Peyer's patch (tissue), 4 donors: ENCODE measurements at places on chromosomes 7 and 10. TPM values are rescaled to one million over a fixed set of nuclear protein-coding genes. Genes with fewer than 3 reads are reported as not detected.

SOSTDC1 gene
- total RNA-seq = 5.8 TPM

TPK1 gene
- 19.7 TPM for total RNA-seq

SAP25 gene
- total RNA-seq = 18.2 TPM

CCDC186 gene
- total RNA-seq = 44.6 TPM

AGBL3 gene
- total RNA-seq = 5.0 TPM

RHOBTB1 gene
- total RNA-seq = 13.5 TPM

WEE2 gene
- total RNA-seq = not detected

GJD4 gene
- not detected for total RNA-seq

GRCh38 chr10:70965566-70965965 lies 77.2 kb upstream of the PCBD1 start:
- DNase-seq = no peak

GRCh38 chr7:18347170-18347569 lies 148.4 kb upstream of the HDAC9 start:
- DNase-seq = no peak

DNA sequence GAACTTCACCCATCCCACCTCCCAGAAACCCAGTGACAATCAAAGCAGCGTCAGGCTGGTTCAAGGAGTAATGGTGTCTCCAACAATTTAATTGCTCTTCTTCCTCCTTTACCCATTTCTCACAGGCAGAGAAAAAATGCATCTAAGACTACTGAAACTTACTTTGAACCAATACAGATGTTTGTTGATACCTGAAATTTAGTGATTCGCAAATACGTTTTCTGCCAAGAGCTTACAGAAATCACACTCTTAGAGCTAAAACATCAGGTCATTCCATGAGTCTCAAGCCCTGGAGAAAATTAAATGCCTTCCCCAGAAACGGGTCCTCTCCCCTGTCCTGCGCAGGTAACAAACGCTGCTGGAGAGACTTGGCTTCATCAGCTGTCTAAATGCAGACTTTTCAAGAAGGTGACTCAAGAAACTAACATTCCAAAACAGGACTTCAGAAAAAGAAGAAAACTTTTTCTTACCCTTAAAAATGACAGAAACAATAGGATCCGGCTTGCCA lies 443 bp downstream of the MYOF start:
- no peak for DNase-seq

DNA sequence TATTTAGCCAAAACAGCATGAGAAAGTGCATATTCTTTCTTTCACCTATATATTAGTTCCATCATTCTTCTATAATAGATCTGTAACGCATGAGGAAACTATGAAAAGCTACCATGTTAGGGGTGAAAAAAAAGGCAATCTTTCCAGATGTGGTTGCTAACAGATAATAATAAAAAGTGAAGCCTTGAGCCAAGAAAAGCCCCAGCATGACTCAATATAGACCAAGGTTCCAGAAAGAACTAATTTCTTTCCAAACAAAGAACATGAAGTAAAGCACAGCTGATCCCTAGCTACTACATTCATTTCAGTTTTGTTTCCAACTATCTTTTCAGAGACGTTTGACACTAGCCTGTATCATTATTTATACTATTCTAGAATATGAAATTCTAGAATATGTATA lies 16.4 kb downstream of the ARL4A start:
- DNase-seq = no peak

DNA sequence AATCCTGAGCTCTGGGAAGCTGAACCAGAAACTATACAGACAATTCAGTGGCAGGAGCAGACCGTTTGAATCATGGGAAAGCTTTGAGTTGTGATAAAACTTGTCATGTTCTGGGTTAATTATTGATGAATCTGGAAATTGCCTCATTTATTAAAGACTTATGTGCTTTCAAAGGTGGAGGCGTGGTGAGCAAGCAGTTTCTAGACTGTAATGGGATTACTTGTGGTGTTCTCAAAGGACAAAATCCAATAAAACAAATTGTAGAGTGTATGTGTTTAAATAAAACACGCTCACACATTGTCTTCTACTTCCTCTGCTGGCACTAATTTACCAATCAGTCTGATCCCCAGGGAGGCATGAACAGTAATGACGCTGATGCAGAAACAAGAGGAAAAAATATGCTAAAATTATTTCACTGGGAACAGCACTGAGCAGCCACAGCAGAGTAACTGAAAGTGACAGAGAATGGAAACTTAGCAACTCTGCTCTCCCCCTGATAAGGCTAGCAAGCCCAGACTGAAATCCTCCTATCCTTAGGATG lies 25.1 kb downstream of the PARD3 start:
- DNase-seq = no peak

DNA sequence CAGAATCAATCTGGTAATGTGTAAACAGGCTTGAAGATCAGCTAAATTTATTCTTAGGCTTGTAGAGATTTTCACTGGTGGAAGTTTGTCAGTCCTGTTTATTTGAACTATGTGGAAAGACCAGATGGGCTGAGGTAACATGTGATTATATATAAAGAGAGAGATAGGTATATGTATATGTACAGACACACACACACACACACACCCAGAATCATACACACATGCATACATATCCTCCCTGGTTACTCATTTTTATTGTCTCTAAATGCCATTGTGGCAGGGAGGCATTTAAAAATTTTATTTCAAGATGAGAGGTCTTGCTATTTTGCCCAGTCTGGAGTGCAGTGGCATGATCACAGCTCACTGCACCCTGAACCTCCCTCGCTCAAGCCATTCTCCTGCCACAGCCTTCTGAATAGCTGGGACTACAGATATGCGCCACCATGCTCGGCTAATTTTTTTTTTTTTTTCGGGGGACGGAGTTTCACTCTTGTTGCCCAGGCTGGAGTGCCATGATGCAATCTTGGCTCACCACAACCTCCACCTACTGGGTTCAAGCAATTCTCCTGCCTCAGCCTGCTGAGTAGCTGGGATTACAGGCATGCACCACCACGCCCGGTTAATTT lies 78.1 kb upstream of the CYTH3 start:
- no peak for DNase-seq

DNA sequence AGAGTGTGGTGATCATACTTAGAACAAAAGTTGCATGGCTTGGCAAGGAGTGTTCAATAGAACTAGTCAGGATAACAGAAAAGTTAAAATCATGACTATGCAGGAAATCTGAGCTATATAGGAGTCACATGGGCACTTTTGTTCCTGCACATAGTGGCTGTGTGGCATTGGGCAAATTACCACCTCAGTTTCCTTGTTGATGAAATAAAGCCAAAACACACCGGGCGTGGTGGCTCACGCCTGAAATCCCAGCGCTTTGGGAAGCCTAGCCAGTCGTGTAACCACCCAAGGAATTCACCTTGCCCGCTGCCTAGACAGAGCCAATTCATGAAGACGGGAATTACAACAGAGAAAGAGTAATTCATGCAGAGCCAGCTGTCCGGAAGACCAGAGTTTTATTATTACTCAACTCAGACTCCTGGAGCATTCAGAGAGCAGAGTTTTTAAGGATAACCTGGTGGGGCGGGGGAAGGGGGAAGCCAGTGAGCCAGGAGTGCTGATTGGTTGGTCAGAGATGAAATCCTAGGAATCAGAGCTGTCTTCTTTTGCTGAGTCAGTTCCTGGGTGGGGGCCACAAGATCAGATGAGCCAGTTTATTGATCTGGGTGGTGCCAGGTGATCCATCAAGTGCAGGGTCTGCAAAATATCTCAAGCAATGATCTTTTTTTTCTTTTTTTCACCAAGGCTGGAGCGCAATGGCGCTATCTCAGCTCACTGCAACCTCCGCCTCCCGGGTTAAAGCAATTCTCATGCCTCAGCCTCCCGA lies 6.4 kb upstream of the MKRN1 start:
- DNase-seq = no peak

GRCh38 chr7:83677180-83677866 lies 28.4 kb upstream of the SEMA3E start:
- no peak for DNase-seq

DNA sequence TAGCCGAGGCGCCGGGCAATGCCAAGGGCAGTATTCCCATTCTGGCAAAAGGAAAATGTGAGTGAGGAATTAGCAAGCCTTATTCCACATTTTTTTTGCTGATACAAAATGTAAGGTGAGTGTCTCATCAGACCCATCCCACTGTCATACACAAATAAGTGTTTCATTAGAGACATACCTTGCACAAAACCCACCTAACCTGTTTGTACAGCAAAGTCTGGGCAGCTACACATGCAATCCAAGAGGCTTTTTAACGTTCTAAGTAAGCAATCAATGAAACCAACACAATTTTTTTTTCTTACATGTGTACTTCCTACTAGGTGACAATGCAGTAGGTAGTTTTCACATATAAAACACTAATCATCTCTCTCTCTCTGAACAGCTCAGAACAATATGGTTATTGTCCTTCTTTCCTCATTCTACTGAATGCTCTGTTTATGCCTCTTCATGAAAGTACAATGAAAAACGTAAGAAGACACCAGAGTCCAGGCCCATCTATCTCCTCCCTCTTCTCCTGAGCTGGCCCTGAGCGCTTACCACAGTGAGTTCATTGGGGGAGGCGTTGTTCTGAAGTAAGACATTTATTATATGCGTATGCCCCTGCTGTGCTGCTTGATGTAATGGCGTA lies 217.2 kb downstream of the ANK3 start:
- no peak for DNase-seq

DNA sequence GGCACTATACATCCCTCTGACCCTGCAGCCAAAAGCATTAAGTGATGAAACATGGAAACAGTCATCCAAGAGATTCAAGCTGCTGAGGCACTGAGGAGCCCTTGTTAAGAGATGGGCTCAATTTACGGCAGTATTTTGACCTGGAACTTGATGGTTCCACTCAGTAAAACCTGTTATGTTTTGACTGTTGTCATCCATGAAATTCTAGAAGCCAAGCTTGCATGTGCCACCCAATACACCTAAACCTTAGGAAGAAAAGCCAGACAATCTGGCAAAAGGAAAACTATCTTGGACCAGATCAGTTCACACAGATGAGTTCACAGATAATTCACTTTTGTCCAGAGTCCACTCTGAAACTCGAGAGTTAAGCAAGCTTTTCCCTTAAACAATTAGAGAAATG lies 53.2 kb downstream of the ICA1 start:
- no peak for DNase-seq

DNA sequence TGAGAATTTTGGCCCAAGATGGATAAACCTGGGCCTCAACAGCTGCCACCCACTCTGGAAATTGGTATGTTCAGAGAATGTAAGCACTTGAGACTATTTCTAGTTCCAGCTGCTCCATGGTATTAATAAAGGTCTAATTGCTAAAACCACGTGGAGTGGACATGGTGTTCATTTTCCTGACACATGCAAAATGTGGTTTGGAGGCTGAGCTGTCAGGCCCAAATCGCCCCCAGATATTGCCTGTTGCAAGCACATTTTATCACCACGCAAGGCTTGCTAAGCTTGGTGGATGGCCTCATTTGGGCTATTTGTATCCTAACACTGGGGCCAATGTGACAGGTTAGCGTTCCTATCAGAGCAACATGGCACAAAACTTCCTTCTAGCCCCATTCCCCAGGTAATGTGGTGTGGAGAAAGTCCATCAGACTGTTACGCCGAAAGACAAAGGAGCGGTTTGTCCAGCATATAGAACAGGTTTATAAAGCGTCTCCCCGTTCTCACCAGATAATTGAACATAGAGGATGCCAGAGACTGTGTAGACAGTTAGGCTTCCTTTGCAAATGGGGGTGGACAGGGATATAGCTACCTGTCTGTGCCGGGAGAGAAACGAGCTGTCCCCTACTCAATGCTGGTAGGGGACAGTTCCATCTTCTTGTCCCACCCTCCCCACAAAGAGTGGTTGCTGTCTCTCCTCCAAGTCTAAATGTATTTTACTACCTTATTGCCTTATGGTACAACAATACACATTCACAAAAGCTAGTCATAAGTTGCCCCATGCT lies 78.0 kb upstream of the ANKRD1 start:
- DNase-seq = no peak

DNA sequence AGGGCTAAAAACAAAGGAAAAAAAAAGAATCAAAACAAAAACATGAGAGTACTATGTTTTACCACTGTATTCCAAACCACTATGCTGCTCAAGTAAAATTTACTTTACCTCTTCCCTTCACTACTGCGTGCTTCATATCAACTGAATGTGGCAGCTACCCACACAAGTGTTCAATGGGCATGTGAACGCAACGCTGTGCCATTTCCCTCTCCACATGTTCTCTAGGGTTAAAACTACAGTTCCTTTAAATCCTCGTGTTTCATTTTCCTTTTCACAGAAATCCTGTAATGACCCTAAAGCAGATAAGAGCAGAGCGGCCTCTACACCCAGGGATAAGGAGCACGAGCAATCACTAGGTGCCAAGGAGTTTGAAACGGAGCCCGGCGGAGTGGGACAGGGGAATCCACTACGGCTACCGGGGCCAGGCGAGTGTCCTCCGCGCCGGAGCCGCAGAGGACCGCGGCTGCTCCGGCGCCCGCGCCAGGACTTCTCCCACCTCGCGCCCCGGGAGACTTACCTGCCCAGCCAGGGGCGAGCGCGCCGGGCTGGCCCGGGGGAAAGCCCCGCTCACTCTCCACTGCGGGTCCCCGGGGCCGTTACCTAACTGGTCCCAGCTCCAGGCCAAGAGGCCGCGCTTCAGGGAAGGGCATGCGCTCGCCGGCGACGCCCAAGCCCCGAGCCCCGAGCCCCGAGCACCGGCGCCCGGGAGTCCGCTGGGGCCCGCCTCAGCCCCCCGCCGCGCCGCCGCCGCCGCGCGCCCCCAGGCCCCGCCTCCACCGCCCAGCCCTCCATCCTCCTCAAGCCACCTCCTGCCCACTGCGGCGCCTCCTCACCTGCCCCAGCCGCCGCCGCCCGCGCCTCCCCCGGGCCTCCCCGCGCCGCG lies 711 bp downstream of the NAMPT start:
- peak; percentile 81 for DNase-seq

- no peak for DNase-seq
Measured at GRCh38 chr7:130719541-130719940, 14.5 kb downstream of the KLF14 start.
